Spleen (tissue), 13 donors: ENCODE measurements at places on chromosomes 5 and 9. TPM values are rescaled to one million over a fixed set of nuclear protein-coding genes. Genes with fewer than 3 reads are reported as not detected.

GOLM1 gene
- total RNA-seq: 56.8 TPM

BTNL8 gene
- total RNA-seq: 3.5 TPM

GRCh38 chr5:164721656-164722055 lies 1216.2 kb downstream of the MAT2B start:
- DNase-seq: no peak

GRCh38 chr5:55226027-55226933 lies 835 bp downstream of the MCIDAS start:
- DNase-seq: peak; percentile 77

- no peak for DNase-seq
Measured at GRCh38 chr5:180806351-180807011, 3.9 kb upstream of the MGAT1 start.

GRCh38 chr9:89666364-89666763 lies 61.6 kb downstream of the GADD45G start:
- DNase-seq: no peak

OTP gene
- not detected for total RNA-seq

- no peak for DNase-seq
Measured at GRCh38 chr5:142979636-142980035, 209.5 kb downstream of the ARHGAP26 start.

GRCh38 chr9:115957585-115957984 lies 196.0 kb upstream of the PAPPA start:
- no peak for DNase-seq
